Thoracic aorta (tissue), 2 donors: ENCODE measurements at places on chromosomes 6 and 20. TPM values are rescaled to one million over a fixed set of nuclear protein-coding genes. Genes with fewer than 3 reads are reported as not detected.

DNA sequence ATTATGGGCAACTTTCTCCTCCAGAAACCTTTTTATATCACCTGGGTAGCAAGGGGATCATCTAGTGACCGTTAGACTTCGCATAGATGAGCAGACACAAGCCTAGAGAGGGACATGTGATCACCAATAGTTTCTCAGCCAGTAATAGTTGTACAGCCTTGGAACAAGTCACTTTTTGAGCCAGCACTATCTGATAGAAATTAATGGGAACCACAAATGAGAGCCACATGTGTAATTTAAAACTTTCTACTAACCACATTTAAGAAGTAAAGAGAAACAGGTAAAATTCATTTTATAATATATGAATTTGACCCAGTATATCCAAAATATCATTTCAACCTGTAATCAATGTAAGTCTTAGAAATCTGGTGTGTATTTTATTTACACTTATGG is 592 bp upstream of the CTNNBL1 start:
- no peak for DNase-seq

DNA sequence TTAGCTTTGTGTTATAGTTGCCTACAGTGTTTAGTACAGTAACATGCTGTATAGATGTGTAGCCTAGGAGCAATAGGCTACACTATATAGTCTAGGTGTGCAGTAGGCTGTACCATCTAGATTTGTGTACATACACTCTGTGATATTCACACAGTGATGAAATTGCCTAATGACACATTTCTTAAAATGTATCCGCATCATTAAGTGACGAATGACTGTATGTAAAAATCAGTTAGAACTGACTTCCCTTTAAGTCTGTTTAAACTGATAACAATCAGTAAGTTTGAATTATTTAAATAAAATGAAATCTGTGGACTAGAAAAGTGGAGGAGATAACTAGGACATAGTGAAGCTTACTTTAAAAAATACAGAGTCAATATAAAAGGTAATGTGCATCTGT is 176.1 kb downstream of the CDKAL1 start:
- no peak for DNase-seq

DNA sequence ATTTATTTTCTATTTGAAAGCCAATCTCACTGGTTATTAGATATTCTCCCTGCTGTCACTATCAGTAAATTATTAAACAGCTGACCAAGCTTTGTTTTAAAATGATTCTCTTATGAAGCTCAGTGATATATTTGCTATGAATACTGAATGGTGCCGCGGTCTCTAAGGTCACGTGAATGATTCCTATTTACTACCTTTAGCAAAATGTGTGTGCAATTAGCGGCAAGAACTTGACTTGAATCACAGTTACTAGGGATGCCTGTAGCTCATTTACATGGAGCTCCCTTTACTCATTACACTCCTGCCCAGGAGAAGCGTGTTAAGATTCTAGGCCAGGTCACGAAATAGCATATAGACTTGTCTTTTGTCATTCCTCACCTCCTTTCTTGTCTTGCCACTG is 12.4 kb upstream of the PTPRT start:
- DNase-seq, result no peak

DNA sequence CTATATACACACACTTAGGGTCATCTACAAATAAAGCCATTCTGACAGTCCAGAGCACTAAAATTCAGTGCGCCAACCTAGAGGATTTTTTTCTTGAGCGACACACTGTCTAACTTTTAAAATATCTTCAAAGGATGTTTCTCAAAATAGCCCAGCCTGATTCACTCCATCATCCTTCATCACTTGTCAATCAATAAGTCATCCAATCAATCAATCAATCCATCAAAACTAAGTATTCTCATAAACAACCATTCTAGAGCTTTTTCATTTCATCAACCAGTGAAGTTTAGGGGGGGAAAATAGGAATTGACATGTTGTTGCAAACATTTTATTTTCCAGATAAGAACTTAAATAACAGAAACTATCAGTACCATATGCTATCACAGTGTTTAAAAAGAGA is 183.2 kb downstream of the HDGFL1 start:
- no peak for DNase-seq

NR2E1 gene
- not detected for total RNA-seq

- DNase-seq, result no peak
Measured at GRCh38 chr6:108630050-108630714, 69.5 kb downstream of the FOXO3 start.

DNA sequence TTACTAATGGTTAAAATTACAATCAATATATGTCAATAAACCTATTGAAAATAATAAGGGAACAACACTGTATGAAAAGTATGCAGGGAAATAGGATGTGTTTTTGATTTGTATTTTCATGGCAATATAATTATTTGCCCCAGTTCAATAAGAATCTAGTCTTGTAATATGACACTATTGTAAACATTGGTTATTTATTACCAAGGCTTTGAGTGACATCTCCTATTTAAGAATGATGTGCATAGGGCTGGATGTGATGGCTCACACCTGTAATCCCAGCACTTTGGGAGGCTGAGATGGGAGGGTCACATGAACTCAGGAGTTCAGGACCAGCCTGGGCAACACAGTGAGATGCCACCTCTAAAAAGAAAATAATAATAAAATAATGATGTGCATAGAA is 78.6 kb upstream of the DTNBP1 start:
- no peak for DNase-seq
